ENCODE measurements at places on chromosomes 11 and 22. TPM values are rescaled to one million over a fixed set of nuclear protein-coding genes. Genes with fewer than 3 reads are reported as not detected.

FANCF gene
- 2.7 TPM for total RNA-seq

MYEOV gene
- total RNA-seq, result 57.9 TPM

OR52I1 gene
- not detected for total RNA-seq

DTX4 gene
- total RNA-seq, result 30.6 TPM

MEI1 gene
- 13.6 TPM for total RNA-seq

MMP1 gene
- total RNA-seq, result not detected

SLC6A5 gene
- not detected for total RNA-seq

All from subcutaneous adipose tissue (tissue), 4 donors.